ENCODE measurements at places on chromosomes 2 and 18.

DNA sequence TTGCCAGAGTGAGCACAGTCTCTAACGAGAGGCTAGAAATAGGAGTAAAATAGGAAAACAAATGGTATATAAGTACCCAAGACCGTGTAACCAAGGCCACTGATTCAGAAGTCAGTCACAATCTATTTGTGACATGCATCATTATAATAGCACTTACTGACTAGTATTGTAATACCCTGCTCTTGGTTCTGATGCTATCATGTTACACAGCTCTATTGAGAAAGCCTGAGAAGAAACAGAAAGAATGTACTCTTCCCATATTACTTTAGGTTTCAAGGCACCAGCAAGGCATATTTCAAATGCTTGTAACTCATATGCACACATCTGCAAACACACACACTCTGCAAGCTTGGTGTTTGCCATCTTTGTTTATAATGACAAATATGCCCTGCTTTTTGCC, 746.4 kb downstream of the SLC4A3 start:
- no peak for DNase-seq

DNA sequence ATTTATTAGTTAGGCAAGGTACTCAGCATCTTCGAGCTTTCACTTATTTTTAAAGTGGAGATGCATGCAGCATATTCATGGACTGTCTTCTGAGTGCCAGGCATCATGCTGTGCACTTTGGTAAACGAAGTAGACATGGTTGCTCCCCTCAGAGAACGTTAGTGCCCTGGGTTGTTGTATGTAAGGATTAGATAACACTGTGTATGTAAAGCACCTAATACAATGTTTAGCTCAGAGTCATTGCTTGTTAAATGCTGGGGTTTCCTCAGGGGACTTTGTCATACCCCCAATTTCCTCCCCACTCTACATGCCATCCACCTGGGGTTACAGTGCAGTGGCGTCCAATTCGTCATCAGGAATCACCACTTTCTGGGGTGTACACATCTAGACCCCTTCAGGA, 2.8 kb downstream of the UGGT1 start:
- DNase-seq = no peak

- no peak for DNase-seq
Observed at GRCh38 chr2:160268151-160268781, 68.2 kb upstream of the ITGB6 start.

DNA sequence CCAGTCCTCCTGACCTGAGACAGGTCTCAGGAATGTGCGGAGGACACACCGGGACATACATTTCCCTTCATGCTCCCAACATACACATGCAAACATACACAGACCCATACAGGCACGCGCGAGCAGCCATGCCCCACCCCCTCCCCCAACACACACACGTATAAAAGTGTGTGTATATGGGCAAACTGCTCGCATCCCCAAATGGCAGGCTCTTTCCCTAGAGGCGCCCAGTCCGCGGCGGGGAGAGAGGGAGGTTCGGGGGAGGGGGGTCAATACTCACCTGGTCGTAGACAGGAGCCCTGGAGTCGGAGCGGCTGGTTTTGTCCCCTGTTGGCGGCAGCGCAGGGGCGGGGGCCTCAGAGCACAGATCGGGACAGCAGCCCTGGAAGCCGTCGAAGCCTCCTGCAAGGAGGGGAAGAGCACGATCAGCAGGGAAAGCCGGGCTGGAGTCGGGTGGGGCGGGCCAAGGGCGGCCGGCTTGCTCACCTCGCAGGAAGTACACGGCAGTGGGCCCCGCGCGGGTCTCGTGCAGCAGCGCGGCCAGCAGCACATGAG, 682 bp downstream of the DUSP2 start:
- DNase-seq = no peak

DNA sequence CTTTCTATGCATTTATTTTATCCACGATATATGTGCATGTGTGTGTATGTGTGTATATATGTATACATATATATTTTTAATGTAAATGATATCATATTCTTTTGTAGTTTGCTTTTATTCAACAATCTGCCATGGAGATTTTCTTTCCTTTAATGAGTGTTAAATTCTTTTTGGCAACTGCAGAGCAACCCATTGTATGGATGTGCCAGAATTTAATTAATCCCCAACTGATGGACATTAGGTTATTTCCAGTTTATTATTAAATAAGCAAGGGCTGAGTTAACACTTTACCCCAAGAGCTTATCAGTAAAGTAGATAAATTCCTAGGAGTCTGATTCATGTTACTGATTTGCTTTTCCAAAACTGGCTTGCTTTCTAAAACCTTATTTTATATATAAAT, 58.9 kb upstream of the CD28 start:
- DNase-seq = no peak

- no peak for DNase-seq
Observed at GRCh38 chr2:155372969-155373368, 674.5 kb downstream of the KCNJ3 start.
